Left lung (tissue), 14 donors: ENCODE measurements at places on chromosomes 5 and 9. TPM values are rescaled to one million over a fixed set of nuclear protein-coding genes. Genes with fewer than 3 reads are reported as not detected.

DNA sequence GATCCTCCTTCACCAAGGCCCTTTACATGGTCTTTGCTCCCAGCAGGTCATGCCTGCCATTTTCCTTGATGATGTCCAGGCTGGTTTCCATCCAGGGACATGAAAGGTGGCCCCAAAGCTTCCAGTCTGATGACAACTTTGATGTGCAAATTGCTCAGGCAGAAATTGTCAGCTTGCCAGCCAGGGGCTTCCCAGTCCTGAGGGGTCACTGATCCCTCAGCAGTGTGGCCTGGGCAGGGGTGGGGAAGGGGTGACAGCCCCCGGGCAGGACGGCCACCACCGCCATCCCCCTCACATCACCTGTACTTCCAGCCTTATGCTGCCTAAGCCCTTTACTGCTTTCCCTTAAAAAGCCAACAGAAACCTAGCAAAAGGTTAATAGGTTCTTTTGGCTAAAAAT, 96.3 kb downstream of the ANKRD33B start:
- DNase-seq, result no peak

DNA sequence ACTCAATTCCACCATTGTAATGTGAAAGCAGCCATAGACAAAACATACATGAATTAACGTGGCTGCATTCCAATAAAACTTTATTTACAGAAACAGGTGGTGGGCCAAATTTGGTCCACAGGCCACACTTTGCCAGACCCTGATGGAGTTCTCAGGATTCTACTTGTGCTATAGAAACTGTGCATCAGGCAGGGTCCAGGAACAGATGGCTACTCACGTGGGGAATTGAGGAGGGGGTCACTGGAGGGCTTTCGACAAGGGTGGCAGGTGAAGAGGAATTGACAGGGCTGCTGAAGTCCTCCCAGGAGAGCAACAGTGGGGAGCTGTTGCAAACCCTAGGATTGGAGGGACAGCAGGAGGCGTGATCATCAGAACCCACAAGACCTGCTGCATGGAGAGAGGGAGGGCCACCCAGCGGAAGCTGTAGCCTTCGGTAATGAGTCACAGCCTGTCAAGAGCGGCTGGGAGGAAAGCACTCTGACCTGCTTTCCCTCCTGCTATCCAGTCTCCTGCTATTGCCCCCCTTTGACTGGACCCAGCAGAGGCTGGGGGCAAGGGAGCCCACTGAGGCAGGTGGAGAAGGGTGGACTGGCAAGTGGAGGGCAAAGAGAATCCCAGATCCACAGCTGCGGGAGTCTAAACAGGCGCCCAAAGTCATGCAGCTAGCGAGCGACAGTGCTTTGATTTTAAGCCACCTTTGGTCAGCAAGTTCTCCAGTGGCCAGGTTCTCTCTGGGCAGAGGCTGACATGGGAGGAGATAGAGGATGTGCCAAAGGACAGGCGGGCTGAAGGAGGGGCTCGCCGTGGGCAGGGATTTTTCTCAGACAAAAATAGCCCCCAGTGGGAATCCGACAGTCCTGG, 138.3 kb upstream of the SMIM23 start:
- no peak for DNase-seq

- DNase-seq, result no peak
These were observed 91.9 kb upstream of the SH3PXD2B start for GRCh38 chr5:172546196-172546595.

DNA sequence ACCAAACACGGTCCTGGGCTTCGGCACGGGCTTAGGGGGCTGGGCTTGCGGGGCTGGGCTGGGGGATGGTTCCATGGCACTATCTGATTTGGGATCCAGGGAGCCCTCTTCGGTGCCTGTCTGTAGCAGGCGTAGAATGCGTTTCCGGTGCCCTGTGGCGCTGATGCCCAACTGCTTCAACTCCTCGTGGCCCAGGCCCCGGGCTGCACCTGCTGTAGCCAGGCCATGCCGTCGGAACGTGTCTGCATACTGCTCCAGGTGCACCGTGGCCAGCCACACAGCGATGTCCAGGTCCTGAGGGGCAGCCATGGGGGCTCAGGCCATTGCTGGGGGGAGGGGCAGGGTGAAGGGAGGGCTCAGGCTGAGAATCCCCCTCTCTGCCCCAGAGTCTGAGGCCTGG, 1.9 kb downstream of the ARAP3 start:
- DNase-seq, result no peak

DNA sequence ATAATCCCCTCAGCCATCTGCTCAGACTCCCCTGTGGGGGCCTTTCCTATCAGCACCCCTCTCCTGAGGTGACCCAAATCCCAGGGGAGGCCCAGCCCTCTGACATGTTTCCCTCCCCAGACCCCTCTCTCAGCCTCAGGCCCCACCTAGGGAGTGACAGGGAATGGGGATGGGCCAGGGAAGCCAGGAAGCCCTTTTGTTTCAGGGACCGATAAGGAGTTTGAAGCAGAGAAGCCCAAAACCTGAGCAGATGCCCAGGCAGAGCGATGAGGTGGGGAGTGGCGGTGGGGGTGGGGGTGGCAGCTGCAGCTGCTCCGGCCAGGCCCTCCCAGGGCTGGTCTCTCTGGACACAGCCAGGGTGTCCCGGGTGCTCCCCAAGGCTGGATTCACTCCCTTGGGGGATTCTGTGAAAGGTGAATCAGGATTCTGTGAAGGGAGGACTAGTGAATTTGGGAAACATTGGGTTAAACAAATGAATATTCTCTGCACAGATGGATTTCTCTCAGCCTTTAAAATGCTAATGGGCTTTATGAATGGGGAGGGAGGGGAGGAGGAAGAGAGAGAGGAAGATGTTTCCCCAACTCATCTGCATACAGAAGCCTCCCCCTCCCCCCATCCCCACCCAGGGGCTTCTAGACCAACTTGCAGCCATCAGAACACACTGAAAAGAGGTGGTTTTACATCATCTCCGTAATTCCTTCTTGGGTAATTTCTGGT, 17.4 kb downstream of the AKNA start:
- DNase-seq, result no peak

DNA sequence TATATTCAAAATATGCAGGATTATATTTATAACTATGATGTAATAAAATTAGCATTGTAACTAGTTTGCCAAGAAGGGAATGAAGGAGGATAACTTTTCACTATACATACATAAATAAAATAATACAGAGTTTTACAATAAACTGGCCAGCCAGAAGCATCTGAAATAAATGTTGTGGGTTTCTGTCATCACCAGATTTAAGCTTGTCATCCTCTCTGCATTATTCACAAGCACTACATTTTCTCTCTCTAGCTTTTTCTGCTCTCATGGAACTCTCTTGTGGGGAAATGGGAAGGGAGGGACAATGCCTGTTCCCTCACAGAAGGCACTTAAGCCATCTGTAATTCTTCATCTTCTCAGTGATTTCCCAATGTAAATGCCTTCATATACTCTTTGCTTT, 626.8 kb downstream of the SEMA5A start:
- DNase-seq, result peak; percentile 22

- DNase-seq, result peak; percentile 31
These were observed 29.4 kb downstream of the RAD23B start for GRCh38 chr9:107312376-107313050.

DNA sequence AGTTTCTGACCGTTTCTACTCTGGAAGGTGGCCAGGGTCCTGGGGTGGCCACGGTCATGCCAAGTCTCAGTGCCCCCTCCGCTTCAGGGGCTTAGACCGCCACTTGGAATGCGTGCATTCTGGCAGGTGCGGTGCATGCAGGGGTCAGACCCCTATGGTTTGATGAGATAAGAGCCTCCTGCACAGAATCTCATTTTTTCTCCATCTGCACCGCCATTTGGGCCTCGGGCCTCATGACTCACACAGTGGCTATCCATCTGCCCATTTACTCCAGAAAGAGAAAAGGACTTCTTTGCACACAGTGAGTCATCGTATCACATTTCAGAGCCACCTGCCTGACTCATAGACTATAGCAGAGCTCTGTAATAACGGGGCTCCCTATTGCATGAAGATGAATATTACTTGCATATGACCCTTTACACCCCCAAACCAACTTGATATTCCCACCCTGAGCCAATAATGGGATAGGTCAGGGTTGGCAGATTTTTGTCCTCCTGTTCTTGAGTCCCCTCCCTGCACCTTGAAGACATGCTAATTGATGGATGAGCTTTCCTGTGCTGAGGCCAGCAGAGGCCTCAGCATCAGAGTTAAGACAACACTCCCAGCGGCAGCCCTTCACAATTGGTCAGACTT, 157.4 kb downstream of the NR3C1 start:
- no peak for DNase-seq

GRCh38 chr5:127400946-127401670, 110.5 kb downstream of the MEGF10 start:
- no peak for DNase-seq

DNA sequence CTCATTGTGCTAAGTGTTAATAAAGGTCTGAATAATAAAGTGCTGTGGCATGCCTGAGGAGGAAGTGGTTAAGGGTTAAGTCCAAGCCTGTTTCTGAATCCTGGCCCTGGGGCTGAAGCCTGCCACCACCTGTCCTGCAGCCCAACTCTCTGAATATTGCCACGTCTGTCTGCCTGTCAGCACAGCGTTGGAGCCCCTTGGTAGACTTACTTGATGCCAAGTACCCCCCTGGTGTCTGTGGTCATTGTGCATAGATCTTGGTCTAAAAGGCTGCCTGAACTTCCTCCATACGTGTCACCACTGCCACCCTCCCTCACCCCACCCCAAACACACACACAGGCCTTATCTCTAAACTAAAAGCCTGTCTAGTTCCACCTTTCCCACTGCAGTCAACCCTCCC, 35.4 kb upstream of the SLC2A8 start:
- no peak for DNase-seq

DNA sequence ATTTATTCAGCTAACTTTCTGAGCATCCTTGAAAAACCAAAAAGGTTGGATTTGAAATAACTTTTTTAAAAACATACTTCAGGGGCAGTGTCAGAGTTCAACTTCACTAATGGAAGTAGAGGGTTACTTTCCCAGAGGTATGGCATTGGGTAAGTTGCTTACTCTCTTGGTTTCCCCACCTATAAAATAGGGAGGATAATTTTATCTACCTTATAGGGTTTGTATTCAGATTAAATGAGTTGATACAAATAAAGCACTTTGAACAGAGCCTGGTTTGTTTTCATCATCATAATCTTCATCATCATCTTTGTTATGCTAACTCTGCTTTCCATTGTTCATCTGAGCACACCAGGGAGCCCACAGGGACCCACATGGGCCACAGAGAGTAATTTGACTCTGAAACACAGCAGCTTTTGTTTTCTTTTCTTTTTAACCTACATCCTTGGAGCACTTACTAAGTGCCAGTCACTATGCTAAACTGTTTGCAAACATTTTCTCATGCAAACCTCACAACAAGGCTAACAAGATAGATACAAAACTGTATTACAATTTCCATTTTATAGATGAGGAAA, 179.1 kb upstream of the SLC24A2 start:
- DNase-seq, result no peak

DNA sequence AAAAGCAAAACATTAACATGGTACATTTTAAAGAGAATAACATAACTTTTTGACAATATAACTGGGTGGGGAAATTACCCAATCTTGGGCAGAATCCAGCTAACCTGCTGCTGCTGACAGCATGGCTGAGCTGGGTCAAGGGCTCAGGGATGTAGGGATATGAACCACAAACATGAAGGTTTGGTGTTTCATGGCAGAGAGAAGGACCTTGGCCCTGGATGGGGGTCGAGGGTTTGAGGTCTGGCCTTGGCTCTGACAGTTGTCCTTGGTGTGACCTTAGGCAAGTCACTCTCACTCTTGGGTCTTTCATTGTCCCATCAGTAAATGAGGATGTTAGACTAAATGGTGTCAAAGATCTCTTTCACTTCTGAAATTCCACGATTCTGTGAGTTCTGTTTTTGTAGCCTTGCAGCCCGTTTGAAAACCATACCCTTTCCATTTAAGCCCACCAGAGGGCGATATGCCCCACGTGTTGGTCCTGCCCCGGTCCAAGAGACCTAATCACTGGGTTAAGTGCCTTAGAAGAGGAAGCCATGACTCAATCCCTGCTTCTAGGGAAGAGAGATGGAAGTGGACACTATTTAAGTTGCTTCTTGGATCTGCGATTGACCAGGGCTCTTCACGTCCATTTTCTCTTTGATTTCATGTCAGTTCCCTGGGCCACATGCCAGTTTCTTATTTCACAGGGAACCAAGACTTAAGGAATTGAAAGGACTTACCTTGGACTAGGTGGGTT, 56.8 kb upstream of the TEX48 start:
- DNase-seq, result peak; percentile 75

DNA sequence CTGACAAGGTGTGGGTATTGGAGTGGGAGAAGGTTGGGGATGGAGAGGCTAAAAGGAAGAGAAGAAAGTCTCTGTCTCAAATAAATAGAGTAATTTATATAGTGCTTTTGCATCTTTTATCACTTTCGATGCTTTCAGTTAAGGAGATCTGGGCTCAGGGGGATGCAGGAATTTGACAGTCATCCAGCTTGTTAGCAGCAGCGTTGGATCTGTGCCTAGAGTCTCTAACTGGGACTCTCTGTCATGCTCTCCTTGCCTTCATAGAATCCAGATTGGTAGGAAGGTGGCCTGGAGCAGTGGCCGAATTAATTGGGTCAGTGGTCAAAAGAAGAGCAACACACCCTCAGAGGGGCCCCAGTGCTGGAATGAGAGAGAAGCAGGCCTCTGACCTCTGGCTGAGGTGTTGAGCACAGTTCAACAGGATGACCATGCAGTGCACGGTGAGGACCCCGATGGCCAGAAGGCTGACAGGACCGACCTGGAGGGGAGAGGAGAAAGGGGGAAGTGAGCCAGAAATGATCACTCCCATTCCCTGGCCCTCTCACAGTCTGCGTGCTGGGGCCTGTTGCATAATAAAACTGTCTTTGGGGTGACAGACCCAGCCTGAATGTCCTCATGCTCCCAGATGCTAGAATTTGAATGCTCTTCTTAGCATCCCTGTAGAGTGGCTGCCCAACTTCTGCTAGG, 7.6 kb downstream of the SLC36A3 start:
- no peak for DNase-seq

DNA sequence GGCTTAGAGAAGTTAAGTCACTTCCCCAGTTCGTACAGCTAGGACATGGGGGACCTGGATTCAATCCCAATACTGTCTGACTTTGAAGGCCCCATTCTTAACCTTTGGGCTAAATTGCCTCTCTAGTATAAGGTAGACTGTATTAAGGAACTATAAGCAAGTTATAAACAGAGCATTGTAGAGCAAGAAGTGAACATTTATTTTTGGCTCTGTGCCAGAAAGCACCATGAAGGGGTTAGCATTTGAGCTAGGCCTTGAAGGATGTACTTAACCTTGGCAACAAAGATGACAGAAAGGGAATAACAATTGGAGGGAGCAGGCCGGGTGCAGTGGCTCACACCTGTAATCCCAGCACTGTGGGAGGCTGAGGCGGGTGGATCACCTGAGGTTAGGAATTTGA, 32.8 kb downstream of the GALNT10 start:
- no peak for DNase-seq

Gene SPATA31C1
- 0.11 TPM for polyA plus RNA-seq

Gene GRK6
- 21.9 TPM for polyA plus RNA-seq

Gene TLN1
- 163 TPM for polyA plus RNA-seq

Gene SLC36A2
- not detected for polyA plus RNA-seq
